ENCODE measurements at places on chromosomes 7 and 10.

DNA sequence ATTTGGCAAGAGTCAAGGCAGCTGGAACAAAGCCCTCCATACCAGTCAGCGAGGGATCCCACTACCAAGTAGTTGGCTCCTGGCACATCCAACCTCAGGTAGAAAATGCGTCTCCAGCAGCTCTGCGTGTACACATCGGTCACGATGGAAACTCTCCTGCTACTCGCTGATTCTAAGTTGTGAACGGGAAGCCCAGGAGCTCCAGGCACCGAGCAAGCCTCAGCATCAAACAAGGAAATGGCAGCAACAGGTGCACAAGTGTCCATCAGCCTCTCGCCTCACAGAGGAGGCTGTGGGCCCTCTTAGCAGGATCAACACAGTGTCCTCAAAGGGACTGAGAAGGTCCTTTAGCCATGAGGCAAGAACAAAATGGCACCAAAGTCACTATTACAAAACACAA is 127.0 kb downstream of the TCERG1L start:
- DNase-seq = no peak

- no peak for DNase-seq
These were observed 40.9 kb downstream of the TCERG1L start for GRCh38 chr10:131270461-131271190.

- DNase-seq = no peak
These were observed 16.1 kb downstream of the KMT2C start for GRCh38 chr7:152419473-152420429.

- no peak for DNase-seq
These were observed 2.5 kb downstream of the ACSL5 start for GRCh38 chr10:112376396-112376790.

DNA sequence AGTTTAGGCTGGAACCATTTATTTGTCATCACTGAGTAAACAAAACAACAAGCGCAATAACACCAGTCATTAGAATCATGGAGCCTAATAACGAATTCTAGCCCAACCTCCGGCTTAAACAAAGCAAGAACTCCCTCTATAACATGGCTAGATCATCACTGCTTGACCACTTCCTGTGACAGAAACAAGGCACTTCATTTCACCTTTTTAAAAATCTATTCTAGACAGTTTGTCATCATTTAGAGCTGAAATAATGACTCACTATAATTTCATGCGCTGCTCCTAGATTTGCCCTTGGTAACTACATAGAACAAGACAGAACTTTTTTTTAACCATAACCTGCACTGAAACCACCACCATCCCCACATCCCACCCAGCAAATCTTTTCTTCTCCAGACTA is 81.3 kb downstream of the OSBPL3 start:
- DNase-seq = no peak

- DNase-seq = no peak
These were observed 25.8 kb downstream of the DENND10 start for GRCh38 chr10:119129721-119130120.

DNA sequence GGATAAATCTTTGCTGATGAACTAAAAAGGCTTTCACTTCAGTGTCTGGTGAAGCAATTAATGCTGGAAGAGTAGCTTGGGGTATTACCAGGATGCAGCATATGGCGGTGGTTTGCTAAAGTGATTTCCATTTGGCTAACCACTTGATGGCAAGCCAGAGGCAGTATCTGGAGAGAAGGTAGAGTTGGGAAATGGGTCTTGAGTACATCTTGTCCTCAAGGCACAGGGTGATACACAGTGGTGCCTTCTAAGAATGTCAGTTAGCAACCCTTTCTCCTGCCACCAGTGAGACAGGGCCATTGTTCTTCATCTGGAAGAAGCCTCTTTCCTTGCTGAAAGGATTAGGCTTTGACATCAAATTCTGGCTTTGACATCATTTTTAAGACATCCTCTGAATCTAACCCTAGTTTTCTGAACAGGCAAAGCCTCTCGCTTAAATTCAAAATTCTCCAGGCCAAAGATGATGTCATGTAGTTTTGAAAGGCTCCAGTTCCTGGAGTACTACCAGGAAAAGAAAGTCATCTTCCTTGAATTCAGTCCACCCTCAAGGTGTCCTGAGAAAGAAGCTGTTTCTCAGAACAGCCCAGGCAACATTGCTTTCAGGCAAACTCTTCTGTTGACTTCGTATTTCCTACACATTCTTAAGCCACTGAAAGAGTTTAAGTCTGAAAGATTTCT is 162.4 kb downstream of the ARID5B start:
- no peak for DNase-seq

DNA sequence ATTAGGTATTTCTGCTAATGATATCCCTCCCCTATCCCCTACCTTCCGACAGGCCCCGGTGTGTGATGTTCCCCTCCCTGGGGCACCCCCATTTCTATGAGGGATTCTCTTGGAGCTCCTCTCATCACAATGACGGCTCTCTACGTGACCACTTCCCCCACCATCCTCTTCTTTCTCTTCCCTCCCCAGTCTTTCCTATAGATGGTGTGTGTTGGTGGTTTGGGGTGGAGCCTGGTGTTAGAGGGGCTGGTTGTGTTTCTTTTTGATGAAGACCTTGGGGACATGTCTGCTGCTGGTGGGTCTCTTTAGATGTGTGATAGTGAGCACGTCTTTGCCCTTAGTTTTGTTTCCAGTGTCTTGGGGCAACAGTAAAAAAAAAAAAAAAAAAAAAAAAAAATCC is 28.6 kb downstream of the RPS24 start:
- DNase-seq = no peak

GRCh38 chr7:151827620-151828019 is 49.3 kb downstream of the PRKAG2 start:
- DNase-seq = no peak
